ENCODE measurements at places on chromosomes 6 and 20.

DNA sequence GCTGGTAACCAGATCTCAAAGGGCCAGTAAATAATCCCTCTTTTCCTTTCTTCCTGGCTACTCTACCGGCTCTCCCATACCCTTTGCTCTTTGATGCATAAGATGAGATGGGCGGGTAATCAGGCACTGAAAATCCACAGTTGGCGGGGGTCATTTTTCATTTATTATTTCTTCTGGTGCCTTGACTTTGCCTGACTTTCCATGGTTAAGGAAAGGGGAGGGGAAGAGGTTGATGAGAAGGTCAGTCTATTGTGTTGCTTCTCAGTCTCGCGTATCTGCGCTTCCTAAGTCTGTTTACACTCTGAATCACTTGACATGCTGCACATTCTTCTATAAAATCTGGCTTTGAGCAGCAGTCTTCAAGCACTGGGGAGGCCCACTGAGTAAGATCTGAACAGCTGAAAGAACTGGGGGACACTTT is 121.1 kb upstream of the HDGFL1 start:
- no peak for DNase-seq

GRCh38 chr20:47438464-47439381 is 63.0 kb upstream of the NCOA3 start:
- DNase-seq: no peak

- DNase-seq: no peak
Measured at GRCh38 chr20:34104059-34104458, 8.0 kb downstream of the EIF2S2 start.

- no peak for DNase-seq
Measured at GRCh38 chr6:14035071-14035847, 82.3 kb upstream of the CD83 start.

GRCh38 chr6:98118397-98119045 is 715.9 kb upstream of the POU3F2 start:
- no peak for DNase-seq

GRCh38 chr6:43947860-43948259 is 177.8 kb downstream of the VEGFA start:
- no peak for DNase-seq

Measured in naive thymus-derived CD8-positive, alpha-beta T cell (primary cell).